ENCODE measurements at places on chromosomes 12 and 14. TPM values are rescaled to one million over a fixed set of nuclear protein-coding genes. Genes with fewer than 3 reads are reported as not detected.

Gene KCNK10
- total RNA-seq: 18.9 TPM

Gene VWF
- 9.7 TPM for total RNA-seq

Gene HOXC10
- not detected for total RNA-seq

Gene TMEM119
- 2.2 TPM for total RNA-seq

DNA sequence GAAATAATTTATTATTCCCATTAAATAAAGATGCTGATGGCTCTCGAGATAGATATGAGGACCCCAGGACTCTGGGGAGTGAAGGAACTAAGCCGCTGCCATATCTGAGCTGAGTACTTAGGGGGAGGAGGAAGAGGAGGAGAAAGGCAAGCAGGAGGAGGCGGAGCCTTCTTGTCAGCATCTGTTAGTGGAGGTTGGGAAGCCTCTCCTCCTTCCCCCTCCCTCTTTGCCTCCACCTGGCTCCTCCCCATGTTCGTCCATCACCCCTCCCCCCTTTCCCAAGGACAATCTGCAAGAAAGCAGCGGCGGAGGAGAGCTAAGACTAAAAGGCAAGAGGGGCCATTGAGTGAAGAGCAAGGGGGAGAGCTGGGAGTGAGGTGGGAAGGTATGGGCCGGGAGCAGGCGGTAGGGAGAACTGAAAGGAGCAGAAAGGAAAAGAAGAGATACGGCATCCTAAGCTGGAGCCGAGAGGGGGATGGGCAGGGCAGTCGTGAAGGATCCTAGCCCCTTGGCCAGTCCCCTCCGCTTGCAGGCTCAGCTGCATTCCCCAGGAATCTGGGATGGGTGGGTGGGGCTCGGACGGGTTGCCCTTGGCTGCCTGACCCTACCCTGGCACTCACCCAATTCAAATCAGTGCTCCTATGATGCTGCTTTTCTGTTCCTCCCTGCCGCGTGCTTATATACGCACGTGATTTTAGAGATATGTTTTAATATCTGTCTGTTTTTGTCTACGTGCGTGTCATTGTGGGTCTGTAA lies at the start of gene PFKM:
TSS of gene PFKM (plus strand) at position 287 of the 756 bp plus-strand sequence. CDS start 3,411 bp downstream, outside the sequence.
- DNase-seq: peak; percentile 83

GRCh38 chr12:26275313-26276131 lies 80.1 kb downstream of the SSPN start:
- DNase-seq: no peak

- no peak for DNase-seq
Measured at GRCh38 chr12:66066929-66067523, 63.5 kb downstream of the LLPH start.

DNA sequence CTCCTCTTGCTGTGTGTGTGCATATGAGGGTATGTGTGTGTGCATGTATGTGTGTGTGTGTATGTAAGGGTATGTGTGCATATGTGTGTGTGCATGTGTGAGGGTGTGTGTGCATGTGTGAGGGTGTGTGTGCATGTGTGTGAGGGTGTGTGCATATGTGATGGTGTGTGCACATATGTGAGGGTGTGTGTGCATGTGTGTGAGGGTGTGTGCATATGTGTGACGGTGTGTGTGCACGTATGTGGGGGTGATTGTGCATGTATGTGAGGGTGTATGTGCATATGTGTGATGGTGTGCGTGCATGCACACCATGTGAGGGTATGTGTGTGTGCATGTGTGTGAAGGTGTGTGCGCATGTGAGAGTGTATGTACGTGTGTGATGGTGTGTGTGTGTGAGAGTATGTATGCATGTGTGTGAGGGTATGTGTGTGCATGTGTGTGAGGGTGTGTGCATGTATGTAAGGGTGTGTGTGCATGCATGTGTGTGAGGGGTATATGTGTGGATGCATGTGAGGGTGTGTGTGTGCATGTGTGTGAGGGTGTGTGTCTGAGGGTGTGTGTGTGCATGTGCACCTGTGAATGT lies 15.4 kb downstream of the DAO start:
- DNase-seq: no peak

GRCh38 chr14:63182968-63183367 lies 21.3 kb upstream of the RHOJ start:
- no peak for DNase-seq

DNA sequence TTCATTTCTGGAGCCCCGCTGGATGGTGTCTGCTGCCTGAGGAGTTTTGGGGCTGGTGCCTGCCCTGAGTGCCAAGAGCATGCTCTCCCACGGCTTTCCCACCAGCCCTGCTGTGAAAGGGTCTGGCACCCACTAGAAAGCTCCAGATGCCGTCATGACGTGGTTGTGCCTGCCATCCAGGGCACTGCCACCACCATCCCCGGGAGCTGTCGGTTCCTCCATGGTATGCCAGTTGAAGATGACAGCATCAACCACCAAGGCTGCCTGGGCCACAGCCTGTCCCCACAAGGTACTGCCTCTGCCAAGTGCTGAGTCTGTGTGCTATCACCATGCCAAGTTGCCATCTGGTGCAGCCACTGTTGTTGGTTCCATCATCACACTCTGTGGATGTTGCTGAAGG lies 85.9 kb downstream of the TTC8 start:
- DNase-seq: peak; percentile 6

DNA sequence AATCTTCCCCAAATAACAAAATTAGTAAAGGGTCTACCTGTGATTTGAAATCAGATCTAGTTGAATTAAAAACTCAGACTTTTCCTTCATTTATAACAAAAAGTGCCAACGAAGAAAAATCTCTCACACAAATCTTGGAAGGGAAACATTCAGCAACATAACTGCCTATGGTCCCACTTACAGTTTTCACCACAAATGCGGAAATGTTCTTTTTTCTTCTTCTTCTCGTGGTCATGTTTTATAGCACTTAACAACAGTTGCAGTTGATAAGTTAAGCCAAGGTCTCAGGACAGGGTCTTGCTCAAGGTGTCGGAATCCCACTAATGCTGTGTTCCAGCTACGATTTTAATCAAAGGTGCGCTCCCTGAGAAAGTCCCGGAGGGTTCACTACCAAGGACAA lies 10.1 kb downstream of the RNASE6 start:
- no peak for DNase-seq

GRCh38 chr12:96234591-96235483 lies 40.7 kb downstream of the ELK3 start:
- DNase-seq: no peak

GRCh38 chr12:80717856-80718255 lies 1.1 kb downstream of the MYF5 start:
- DNase-seq: no peak

DNA sequence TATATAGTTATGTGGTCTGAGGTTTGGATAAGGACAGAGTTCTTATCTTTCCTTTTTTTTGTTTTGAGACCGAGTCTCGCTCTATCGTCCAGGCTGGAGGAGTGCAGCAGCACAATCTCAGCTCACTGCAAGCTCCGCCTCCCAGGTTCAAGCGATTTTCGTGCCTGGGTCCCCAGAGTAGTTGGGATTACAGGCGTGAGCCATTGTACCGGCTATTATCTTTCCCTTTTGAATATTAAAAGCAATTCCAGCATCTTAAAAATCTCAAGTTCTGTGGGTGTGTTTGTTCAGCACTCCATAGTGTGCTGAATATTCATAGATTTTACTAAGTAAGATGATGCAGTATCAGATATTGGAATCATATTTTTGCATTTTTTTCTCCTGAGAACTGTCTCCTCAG lies 404.4 kb upstream of the RGS6 start:
- no peak for DNase-seq

DNA sequence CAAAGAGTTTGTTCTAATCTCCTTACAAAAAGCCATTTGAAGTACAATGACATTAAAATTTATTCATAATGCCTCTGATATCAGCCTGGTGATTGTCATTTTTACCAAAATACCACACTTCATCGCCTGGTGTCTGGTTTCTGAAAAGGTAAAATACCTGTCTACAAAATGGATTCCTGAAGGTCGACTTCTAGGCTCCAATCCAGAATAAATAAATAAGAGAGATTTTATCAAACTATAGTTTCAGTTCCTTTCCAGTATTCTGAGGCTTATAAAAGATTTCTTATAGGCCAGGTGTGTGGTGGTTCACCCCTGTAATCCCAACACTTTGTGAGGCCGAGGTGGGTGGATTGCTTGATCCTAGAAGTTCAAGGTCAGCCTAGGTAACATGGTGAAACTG lies 340.7 kb downstream of the SLC16A7 start:
- DNase-seq: no peak
